ENCODE measurements at places on chromosomes 12 and 14.
A peak's percentile ranks its signal among the peaks of the same experiment; 100 is the strongest.

GRCh38 chr12:96047229-96048211, 12.1 kb upstream of the LTA4H start:
- DNase-seq = peak; percentile 84

DNA sequence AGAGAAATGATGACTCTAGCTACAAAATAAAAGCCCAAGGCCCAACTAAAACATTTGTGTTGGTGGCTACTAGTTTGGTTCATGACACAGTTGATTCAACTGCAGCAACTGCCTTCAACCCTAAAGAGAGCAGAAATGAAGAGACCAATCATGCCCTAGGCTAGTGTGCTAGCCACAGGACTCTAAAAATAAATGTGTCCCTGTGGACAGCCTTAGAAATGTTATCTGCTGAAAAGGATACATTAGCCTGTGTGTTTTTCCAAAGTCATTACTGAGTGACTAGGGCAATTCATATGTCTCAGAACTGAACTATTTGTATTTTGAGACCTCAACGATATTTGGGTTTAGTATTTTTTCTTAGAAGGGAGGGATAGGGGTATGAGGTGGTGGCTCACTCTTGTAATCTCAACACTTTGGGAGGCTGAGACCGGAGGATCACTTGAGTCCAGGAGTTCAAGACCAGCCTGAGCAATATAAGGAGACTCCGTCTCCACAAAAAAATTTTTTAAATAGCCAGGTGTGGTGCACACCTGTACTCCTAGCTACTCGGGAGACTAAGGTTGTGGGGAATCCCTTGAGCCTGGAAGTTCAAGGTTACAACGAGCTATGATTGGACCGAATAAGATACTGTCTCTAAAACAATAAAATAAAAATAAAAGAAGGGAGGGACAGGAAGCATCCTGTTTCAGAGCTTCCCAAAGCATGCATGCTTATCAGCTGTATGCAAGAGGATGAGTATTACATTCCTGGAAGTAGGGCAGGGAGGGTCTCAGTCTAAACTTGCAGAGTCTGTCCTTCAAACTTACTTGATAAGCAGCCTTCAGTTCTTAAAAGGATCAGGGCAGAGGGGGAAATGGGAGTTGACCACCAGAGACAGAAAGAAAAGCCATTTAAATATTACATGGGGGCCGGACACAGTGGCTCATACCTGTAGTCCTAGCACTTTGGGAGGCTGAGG, 29.6 kb upstream of the NAP1L1 start:
- peak; percentile 63 for DNase-seq

GRCh38 chr12:108345716-108346633, 6.9 kb upstream of the CMKLR1 start:
- DNase-seq = no peak

- no peak for DNase-seq
These were observed 2.9 kb downstream of the PAX9 start for GRCh38 chr14:36664322-36665193.

Measured in hematopoietic multipotent progenitor cell treated with erythropoietin and hydrocortisone succinate and interleukin-3 and kit ligand, for 6 days (in vitro differentiated cells).